Stimulated activated naive CD4-positive, alpha-beta T cell (primary cell): ENCODE measurements at places on chromosomes 6 and 20.

DNA sequence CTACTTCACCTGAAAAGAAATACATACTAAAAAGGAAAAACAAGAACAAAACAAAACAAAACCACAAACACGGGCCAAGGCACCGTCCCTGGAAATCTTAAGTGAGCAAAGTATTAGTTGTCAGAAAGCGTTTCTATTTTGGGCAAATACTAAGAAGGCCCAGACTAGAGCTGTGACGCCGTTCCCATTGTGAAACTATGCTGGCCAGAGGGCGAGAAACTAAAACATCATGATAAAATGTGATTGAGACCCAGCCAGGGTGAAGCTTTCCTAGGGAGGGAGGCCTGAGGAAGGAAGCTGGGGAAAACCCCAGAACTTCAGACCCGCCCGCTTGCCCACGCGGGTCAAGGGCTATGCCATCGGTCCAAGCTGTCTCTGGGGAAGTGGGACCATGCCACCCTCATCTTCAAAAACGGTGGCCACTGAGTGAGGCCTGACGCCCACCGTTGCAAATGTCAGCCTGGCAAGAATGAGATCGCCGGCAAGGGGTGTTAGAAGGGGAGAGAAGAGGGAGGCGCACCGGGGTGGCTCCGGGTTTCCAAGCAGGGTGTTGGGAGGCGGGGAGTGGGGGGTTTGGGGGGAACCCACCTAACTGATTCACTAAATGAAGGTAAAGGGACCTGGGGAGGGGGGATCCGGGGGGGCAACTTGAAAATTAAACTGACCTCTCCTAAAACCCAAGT, 1950.9 kb upstream of the DEFB115 start:
- DNase-seq, result no peak

DNA sequence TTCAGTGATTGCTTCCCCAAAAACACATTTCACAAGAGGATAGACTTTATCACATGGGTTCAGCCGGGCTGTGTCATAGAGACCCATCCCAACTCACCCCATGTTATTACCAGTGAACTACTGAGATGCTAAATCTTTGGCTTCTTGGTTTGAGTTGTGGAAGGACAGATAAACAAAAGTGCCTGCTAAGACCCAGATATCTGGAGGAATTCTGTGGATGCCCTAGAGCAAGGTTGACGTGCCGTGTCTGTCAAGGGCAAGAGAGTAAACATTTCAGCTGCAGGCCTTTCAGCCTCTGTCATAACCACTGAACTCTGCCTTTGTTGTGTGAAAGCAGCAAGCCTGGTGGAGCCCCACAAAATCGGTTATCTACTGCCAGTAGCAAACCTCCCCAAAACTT, 11.2 kb upstream of the THBD start:
- no peak for DNase-seq

DNA sequence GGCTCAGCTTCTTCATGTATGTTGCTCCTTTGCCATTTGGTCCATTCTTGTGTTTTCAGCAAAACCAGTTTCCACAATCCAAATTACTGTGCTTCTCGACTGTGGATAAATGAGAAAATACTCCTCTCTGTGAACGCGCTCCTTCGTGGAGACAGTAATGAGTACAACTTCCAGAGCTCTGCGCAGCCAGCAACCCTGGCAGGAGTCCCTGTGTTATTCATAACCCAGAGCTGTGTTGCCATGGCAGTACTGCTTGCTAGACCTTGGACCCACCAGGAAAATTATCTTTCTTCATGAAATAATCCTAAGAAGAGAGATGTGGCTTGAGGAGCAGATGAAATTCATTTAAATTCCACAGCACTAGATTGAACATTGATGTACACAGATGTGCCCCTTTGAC, 73.7 kb downstream of the SLC22A3 start:
- DNase-seq, result no peak

GRCh38 chr6:83055366-83055964, 10.2 kb downstream of the UBE3D start:
- peak; percentile 38 for DNase-seq

DNA sequence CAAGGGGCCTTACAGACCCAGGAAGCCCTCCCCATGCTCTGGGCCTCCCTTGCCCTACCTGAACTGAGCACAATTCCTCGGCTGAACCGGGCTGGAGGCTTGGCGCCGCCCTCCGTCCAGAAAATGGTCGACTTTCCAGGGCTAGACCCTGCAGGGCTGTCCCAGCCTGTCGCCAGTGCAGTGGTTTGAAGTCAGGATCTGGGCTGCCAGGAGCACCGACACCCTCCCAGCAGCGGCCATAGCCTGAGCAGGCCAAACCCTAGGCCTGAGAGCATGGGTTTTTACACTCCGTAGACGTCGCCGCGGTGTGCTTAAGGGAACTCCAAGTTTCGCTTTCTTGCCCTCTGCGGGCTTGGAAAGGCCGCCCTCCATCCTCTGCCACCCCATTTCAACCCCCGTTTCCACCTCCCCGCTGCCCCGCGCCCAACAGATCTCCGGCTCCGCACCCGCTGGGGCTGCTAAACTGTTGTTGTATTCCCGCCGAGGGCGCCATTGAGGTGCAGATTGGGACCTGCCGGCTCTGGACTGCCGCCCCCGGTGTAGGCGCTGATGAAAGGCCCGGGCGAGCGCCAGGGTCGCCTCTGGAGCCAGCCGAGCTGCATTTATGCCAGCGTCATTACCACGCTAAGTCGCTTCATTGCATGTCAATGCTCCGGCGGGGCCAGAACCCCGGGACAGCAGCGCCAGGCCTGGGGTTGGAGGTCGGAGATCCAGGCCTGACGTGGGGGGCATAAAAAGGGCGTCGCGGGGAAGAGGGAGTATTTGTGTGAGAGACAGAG, 2.2 kb upstream of the TFAP2A start:
- no peak for DNase-seq

- no peak for DNase-seq
Measured at GRCh38 chr6:45574885-45575284, 197.2 kb upstream of the SUPT3H start.

DNA sequence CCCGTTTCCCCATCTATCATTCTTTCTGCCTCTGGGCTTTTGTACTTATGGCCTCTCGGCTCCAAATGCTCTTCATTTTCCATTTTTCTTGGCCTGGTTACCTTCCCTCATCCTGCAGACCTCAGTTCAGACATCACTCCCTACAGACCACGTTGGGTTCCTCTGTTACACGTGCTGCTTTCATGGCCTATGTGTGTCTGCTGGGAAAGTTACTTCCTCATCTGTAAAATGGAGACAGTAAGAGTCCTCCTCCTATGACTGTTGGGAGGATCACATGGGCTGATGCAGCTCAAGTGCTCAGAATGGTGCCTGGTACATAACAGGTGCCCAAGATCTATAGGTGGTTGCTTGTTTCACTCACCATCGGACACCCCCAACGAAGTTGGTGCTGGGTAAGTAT, 13.5 kb downstream of the KCNK17 start:
- DNase-seq, result no peak

DNA sequence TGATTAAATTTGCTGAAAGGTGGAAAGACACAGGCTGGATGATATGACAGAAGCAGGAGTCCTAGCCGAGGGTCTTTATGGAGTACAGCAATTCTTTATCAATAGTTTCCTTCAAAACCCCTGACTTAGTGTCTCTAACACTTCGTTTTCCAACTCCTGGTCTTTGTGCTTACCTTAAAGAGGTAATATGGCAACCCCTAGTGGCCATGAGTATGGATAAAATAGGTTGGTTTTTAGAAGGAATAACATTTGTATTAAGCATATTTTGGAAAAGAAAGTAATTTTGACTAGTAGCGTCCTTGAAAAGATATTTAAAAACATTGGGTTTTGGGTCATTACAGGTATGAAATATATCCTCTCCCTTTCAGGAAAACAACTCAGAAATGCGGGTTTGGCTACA, 51.9 kb downstream of the VGLL2 start:
- DNase-seq, result no peak

- DNase-seq, result no peak
Measured at GRCh38 chr6:105932440-105932839, 153.7 kb upstream of the PRDM1 start.

DNA sequence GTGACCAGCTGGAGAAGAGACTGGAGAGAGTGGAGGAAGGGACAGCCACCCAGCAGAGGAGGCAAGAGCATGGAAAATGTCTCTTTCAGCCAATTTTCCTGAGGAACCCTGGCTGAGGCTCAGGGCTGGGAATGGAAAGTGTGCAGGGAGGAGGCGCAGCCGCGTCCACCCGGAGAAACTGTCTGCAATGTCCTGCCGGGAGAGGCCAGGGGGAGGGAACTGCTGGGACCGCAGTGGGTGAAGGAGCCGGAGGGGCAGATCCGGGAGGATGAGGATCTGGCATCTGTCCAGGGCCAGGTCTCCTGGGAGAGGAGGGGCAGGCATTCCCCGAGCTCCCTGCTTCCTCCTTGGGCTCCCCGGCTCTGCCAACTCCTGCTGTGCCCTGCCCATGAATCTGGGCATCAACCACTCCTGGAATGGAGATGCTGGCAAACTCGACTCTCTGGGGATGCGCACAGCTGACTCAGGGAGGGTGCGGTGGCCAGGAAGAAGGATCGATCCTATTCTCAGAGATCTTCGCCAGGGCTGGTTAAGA, 17.4 kb upstream of the HM13 start:
- DNase-seq, result no peak

DNA sequence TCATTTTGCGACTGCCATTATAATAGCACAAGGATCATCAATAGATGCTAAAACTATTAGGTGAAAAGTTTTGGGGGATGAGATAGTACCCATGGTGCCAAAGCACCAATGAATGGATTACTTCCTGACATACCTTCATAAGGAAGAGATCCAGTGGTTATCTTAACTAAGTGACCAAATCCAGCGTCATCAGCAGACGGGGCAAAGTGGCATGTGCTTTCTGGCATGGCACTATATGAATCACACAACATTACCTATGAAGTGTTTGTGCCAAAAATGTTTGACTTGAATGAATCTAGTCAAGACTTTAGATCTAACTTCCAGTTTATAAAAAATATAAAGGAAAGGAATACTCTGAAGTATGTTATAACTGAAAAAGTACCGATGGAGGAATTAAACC, 10.8 kb downstream of the TRIM26 start:
- no peak for DNase-seq

DNA sequence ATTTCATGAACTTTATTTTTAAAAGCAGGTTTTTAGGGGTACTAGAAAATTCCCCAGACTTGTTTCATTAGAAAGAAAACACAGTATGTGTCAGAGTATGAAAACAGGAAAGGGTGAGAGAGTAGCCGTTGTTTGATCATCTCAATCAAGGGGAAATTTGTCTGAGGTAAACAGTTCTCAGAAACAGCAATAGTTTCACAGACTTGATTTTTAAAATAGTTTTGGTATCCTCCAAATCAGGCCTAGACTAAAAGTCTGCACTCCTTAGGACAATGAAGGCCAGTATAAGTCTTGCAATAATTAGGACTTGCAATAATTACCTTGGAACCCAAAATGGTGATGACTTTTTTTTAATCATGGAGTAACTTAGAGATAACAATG, 176.6 kb upstream of the TAB2 start:
- peak; percentile 41 for DNase-seq

GRCh38 chr6:35161776-35162607, 20.9 kb upstream of the TCP11 start:
- DNase-seq, result no peak
